ENCODE measurements at places on chromosomes 16 and 17.

DNA sequence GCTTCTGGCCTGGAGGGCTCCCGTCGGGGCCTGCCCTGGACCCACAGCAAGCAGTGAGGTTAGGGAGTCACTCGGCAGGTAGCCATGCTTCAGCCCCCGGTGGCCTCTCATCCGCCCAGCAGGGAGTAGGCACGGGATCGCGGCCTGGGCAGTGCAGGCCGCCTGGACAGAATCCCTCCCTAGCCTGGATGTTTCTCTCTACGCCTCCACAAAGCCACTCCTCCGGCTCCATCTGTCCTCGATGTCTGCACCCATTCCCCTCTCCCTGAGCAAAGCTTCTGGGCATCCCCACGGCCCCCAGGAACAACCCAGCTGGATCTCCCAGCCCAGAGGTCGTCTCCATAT lies 145.2 kb downstream of the RBFOX3 start:
- no peak for DNase-seq

- no peak for DNase-seq
Measured at GRCh38 chr16:51343411-51343810, 192.3 kb upstream of the SALL1 start.

DNA sequence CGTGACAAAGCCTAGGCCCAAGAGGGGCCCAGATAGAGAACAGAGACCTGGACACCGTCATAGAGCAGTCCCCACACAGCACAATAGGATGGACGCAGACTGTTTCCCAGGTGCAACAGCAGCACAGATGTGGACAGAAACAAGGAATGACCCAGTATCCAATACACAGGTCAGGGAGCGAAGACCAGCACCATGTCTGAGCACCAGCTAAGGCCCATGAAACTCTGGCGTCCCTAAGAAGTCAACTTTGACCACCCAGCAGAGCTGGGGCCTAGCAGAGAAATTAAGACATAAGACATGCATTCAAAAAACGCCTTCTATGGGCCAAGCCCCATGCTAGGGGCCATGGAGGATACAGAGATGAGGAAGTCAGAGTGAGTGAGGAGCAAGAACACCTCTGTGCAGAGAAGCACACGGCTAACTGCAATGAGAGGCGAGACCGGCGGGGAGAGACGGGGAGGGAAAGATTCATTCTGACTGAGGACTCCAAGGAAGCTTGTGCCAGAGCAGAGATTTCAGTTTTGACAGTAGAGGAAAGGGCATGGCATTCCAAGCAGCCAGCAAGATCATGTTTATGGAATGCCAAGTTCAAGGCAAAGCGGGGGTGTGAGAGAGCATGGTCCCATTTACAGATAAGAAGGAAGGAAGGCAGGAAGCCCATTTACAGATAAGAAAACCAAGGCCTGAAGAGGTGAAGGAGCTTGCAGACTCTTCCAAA lies 50.8 kb downstream of the PITPNM3 start:
- DNase-seq = no peak

- peak; percentile 40 for DNase-seq
Measured at GRCh38 chr17:1561420-1562175, 994 bp downstream of the PITPNA start.

DNA sequence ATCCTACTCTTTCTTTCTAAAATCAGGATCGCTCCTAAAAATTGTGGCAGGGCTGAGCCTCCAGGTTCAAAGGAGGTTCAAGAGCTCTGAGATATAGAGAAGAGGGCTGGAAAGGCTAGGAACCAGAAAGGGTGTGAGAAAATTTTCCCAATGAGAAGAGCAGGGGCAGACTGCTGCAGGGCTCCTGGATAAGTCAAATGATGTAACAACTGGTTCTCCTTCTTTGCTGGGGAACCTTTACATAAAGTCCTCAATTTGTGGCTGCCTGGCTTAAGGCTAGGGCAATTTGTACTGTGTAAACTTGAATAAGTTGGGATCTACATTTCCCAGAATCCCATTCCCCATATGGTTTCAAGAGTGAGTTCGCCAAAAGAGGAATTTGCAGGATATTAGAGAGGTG lies 16.3 kb upstream of the AKAP1 start:
- no peak for DNase-seq

GRCh38 chr17:49952912-49953497 lies 16.0 kb upstream of the DLX4 start:
- DNase-seq = no peak

DNA sequence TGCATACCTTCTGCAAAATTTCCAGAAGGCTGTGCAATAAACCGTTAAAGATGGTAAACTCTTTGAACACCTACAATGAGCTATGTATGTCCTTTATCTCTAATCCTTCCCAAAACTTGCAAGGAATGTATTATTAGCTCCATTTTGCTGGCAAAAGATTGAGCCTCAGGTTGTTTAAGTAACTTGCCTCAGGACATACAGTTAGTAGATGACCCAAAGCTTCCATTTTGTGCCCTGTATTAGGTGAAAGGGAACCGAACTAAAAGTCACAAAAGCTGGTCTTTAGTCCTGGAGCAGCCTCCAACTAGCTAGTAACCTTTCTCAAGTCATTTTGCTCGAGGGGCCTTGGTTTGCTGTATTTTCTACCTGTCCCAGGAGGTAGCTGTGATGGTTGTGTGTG lies 4.3 kb downstream of the ADGRG3 start:
- no peak for DNase-seq

- DNase-seq = no peak
Measured at GRCh38 chr17:42249681-42250446, 26.3 kb downstream of the STAT5B start.

- no peak for DNase-seq
Measured at GRCh38 chr17:72134608-72135394, 14.0 kb downstream of the SOX9 start.

GRCh38 chr16:12193692-12194091 lies 217.2 kb downstream of the SNX29 start:
- DNase-seq = no peak

- no peak for DNase-seq
Measured at GRCh38 chr16:79150151-79150550, 450.4 kb downstream of the MAF start.

GRCh38 chr17:72891627-72892026 lies 200.9 kb downstream of the SLC39A11 start:
- DNase-seq = no peak

DNA sequence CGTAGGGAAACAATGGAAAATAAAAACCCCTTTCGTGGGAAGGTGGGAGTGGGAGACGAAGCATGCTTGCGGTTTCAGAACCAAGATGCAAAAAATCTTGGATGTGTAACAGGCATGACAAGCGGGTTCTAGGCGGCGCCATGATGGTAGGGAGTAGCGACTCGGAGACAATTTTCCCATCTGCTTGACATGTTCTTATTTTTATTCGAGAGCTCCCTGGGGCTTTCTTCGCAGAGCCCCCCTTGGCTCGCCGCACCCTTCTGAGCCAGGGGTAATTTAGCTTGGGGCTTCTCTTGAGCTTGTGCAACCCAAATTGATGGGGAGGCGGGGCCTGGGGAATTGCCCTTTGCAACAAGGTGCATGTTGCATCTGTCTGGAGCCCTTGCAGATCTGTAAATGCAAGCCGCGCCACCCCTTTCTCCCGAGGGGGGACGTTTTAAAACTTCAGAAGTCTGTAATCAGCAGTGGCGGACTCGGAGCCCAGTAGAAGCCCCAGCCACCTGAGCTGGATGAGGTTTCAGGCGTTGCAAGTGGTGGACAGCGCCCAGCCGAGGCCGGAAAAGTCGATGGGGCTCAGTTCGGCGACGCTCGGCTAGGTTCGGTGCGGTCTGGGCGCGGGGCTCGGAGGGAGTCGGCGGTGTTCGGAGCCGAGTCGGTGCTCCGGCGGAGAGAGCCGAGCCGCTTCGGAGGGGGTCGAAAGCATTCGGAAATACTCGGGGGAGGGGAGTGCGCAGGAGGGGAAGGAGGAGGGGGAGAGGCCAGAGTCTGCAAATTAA lies 2.9 kb downstream of the GNAO1 start:
- DNase-seq = peak; percentile 50

GRCh38 chr16:8764525-8765250 lies 32.8 kb downstream of the TMEM186 start:
- DNase-seq = no peak

GRCh38 chr17:40515491-40516041 lies 14.1 kb upstream of the TNS4 start:
- peak; percentile 29 for DNase-seq

DNA sequence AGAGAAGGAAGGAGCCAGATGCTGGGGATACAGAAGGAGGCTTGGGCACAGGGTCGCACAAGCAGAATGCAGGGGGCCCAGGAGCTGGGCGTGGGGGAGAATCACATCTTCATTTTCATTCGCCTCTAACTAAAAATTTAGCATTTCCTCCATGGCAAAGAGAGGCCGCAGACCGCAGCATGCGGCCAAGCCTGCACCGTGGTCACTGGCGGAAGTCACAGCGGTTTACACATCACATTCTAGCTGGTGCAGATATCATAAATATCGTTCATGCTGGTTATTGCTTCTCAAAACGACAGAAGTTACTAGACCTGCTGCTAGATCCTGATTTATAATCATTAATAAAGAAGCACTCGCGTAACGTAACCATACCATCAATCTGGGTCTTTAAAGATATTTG lies 162.0 kb downstream of the NTN1 start:
- DNase-seq = no peak

DNA sequence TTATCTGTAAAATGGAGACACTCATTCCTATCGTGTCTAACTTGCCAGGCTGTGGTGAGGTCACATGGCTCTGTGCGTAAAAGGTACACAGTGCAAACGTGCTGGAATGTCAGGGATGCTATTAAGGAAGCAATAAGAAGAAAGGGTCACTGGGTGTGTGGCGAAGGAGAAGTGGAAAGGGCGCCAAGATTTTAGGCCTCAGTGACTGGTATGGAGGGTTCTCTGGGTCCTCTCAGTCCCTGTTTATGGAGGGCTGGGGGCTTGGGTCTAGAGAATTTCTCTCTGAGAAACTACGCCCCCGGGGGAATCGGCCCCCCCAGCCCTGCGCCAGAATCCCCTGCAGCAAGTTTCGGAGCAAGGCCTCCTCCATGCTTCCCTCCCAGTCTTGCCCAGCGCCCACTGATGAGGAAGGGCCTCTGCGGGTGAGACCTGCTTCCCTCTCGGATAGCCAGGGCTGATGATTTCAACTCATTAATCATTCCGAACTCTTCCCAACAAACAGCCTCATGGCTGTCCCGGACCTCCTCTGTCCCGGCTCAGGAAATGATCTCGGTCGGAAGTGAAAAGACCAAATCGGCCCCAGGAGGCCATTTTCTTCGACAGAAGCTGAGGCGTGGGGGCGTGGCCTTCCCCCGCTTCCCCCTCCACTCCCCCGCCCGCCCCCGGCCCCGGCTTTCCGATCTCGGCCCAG lies 1.2 kb upstream of the HEXIM1 start:
- no peak for DNase-seq

GRCh38 chr17:31401456-31402254 lies 10.2 kb downstream of the RAB11FIP4 start:
- DNase-seq = no peak

DNA sequence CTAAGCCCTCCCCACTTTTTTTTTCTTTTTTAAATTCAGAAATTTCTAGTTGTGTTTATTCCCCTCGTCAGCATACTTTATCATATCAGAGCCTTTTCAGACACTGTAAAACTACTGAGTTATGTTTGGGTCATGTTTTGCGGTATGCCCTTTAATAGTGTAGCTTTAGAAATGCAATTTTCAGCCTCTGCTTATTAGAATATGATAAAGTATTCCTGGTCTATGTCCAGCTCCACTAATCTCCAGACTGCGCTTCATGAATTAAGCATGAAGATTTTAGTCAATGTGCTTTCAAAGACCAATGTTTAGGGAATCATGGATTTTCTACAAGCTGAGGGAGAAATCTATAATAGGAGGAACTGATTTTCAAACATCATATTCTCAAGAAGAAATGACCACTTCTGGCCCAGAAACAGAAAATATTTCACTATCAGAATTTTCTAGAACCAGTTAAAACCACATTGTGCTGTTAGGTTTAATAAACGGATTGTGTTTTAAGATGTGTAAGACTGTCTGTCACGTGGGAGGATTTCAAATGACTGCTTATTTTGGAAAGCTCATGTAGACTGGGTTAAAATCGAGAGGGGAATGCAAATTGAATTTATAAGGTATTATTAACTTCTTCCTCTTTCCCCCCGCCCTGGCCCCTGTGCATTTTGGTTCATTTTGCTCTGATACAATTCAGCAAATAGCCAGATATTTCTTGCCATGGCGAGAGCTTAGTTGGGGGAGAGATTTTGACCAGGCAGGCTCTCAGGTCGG lies 498.5 kb downstream of the WWOX start:
- no peak for DNase-seq

DNA sequence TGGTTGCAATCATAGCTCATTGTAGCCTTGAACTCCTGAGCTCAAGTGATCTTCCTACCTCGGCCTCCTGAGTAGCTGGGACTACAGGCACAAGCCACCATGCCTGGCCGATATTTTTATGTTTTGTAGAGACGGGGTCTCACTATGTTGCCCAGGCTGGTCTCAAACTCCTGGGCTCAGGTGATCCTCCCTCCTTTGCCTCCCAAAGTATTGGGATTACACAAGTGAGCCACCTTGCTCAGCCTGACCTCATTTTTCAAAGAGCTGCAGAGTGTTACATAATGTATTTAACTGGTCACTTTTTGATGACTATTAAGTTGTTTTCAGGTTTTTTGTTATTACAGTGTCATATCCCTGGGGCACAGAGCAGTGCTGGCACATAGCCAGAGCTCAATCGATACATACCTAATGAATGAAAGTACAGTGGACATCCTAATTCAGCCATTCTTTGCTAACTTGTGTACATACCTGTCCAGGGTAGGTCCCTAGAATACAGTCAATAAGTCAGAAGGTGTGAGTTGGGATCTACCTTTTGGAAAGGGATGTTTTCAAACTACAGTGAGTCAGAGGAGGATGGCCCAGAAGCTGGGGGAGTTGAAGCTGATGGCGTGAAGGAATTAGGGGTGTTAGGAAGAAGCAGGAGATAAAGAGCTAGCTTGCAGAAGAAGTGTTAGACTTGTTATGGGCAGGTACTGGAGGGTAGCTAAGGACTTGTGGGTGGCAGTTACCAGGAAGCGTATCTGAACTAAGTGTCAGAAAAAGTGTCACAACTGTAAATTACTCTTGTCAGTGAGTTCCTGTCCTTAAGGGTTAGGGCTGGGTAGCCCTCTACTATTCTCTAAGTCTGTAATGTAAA lies 20.1 kb upstream of the CYLD start:
- DNase-seq = no peak

GRCh38 chr16:19436540-19436939 lies 18.9 kb downstream of the TMC5 start:
- no peak for DNase-seq

GRCh38 chr17:41012326-41013120 lies 3.6 kb upstream of the KRTAP3-1 start:
- DNase-seq = no peak

DNA sequence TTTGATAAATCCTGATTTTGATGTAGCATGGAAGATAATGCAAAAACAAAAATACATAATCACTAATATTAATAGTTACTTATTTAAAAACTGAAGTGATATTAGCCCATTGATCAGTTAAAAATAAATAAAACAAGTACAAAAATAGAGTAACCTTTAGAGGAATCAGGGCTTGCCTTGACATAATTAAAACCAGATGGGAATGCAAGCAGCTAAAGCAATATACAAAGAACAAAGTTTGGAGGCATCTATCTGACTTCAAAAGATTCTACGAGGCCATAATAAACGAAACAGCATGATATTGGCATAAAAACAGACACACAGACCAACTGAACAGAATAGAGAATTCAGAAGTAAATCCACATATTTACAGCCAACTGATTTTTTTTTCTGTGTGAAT lies 15.0 kb upstream of the HEATR3 start:
- DNase-seq = no peak

Data from stimulated activated CD4-positive, alpha-beta T cell treated with anti-CD3 and anti-CD28 coated beads, Interleukin-4, amount 100 ng/mL, for 4 hours (primary cell).